ENCODE measurements at places on chromosomes 12 and 14.

DNA sequence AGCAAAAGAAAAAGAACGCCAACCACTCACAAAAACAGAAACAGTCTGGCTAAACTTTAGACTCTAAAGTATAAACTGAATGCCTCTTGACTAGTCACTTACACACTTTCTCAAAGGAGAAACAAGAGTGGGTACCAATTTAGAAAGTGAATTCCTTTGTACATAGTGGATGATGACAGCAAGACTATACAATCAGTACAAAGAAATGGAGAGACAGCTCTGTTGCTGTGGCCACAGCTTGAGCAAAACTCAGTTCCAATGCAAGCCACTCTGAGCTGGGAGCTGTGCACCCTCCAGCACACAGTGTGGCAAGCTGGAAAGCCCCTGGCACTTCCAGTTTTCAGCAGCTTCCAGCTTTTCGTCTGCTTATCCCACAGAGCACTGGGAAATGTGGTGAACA, 21.7 kb downstream of the NT5DC3 start:
- no peak for DNase-seq

- DNase-seq = no peak
Measured at GRCh38 chr14:96729889-96730288, 67.3 kb upstream of the VRK1 start.

DNA sequence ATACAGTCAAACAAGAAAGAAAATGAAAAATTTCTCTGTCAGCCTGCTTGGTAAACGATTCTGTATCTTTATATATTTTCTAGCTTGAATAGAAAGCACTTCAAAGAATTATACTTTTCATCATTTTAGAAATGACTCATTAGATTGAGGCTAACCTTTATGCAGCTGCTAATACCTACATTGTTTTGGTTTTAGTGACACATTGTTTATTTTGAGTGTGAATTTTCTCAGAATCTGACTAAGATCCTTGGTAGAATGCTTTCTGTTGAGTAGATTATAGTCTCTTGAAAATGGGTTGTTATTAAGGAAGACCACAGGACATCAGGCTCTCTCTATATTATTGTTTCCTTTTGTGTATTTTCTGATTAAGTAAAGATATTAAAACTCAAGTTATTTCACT, at the start of gene PMCH:
Gene PMCH, minus strand, starts transcription at position 45 of the 400 bp plus-strand sequence. CDS start 63 bp downstream, outside the sequence.
- DNase-seq = no peak

DNA sequence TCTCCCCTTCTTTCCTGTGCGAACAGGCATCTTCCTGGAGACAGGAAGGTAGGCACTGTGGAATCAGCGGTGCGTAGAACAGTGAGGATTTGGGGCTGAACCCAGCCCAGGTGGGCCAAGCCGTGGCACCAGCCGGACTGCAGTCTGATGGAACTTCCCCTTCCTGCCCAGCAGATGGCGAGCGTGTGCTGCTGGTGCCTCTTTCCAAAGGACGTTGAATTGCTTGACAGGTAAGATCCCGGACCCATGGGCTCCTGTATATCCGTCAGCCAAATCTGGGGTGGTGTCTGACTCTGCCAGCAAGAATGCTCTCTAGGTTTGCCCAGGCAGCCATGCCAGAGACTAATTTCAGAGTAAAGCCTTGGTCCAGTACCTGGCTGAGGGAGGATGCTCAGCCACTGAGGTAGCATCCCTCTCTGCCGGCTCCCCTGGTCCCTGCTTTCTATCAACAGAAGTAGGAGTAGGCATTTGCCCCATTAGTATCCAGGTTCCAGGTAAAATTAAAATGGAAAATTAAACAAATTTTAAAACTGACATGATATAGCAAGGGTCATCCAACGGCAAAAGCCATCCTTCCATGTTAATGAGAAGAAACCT, 21.1 kb upstream of the KCNA5 start:
- no peak for DNase-seq

DNA sequence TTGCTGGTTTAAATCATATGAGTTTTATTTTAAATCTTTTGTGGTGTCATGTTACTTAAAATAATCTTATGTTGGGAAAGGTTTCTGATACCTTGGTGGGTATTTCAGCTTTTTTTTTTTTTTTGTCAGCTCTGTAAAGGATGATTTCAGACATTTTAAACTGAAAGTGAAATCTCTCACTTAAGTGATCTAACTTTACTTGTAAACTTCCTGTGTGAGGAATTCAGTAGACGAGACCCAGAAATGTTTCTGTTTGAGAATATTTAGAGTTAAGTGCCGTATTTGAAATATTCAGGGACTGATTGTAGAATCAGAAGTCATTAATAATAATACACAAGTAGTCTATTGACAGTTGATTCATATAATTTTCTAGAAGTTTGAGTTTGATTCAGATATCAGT, 37.8 kb downstream of the PROX2 start:
- DNase-seq = no peak
